ENCODE measurements at places on chromosomes 13 and 19. TPM values are rescaled to one million over a fixed set of nuclear protein-coding genes. Genes with fewer than 3 reads are reported as not detected.

Gene ZNF69
- 11.0 TPM for total RNA-seq

Gene ANKLE1
- total RNA-seq: 1.9 TPM

Gene VSTM2B
- total RNA-seq: not detected

Gene TYROBP
- total RNA-seq: 292 TPM

Gene SERPINE3
- total RNA-seq: not detected

Gene TFPT
- 20.1 TPM for total RNA-seq

DNA sequence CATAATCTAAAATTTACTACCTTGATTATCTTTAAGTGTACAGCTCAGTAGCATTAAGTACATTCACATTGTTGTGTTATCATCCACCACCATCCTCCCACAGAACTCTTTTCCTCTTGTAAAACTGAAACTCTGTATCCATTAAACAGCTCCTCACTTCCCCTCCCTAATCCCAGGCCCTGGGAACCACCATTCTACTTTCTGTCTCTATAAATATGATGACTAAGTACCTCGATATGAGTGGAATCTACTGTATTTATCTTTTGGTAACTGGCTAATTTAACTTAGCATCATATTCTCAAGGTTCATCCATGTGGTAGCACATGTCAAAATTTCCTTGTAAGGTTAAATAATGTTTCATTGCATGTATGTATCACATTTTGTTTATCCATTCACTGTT is 49.0 kb upstream of the POMP start:
- no peak for DNase-seq

DNA sequence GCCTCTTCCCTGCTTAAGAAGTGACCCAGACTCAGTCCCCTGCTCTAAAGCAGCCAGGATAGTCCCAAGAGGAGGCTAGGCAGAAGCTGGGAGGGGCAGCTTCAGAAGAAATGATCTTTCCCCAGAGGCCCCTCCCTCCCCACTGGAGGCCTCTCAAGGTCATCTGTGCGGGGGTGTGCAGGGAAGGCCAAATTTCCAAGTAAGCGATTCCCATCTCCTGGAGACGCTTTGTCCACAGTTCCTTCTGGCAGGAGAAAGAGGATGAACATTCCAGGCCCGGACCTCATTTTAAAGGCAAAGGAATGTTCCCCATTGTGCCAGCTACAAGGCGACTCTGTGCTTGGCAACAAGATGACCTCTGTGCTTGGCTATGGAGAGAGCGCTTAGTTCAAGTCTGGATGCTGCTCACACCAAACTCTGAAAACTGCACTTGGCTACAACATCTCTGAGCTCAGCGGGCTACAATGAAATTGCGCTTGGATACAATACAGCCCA is 23.5 kb downstream of the COL5A3 start:
- DNase-seq: no peak

- DNase-seq: no peak
Measured at GRCh38 chr13:76622315-76623040, 263.7 kb downstream of the KCTD12 start.

DNA sequence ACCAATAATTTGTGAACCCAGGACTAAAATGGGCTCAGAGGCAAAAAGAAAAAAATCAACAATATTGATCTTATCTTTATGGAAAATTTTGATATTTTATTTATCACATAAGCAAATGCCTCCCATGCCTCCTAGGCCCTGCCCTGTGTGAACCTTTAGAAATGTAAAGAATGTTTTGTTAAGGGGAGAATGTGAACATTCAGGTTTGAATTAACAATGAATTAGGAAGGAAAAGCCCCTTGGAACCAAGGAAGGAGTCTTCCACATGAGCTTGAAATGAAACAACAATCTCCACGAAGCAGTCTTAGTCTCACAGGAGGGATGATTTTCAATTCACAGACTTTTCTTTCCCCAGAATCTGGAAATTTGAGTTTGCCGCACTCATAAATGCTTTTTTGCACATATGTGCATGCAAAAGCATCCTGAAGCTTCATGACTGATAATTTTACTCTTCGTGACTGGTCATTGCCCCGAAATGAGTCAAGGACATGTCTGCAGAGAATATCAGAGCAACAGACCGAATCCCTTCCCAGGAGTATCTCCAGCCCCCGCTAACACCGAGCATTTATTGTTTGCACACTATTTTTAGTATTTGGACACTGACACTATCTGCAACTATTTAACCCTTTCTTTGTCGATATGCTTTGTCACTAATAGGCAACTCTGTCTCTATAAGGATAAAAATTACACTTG is 135.2 kb downstream of the DCT start:
- no peak for DNase-seq

GRCh38 chr19:38073841-38074685 is 150.0 kb downstream of the DPF1 start:
- DNase-seq: no peak

DNA sequence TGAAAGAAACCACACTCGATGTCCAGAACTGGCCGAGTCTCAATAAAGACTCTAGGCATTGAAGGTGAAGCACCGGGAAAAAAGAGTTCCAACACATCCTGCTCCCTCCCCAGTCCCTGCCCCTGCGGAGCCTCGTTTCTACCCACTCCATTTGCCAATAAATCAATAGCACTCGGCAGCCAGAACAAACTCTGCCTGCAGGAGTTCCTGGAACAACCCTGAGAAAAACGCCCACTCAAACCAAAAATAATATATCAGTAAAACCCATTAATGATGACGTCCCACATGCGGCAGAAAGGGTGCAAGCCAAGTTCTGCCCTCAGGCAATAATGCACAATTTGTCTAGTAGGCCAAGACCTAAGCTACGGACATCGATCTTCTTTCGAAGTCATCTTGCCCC is 41.0 kb downstream of the PDCD5 start:
- DNase-seq: no peak

DNA sequence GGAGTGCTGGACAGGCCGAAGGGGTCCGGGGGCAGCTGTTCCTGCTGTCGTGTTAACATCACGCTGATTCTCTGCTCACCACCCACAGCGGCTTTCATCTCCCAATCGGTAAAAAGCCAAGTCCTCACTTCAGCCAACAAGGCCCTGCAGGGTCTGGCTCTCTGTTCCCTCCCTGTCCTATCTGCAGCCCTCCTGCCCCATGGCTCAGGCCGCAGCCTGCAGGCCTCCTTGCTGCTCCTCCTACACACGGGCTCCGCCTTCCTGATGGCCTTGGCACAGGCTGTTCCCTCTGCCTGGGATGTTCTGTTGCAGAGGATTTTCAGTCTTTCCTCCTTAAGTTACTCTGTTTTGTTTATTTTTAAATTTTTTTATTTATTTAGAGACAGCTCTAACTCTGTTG is 22.2 kb downstream of the FUZ start:
- no peak for DNase-seq
